T-cell (primary cell): ENCODE measurements at places on chromosomes 6 and 20. TPM values are rescaled to one million over a fixed set of nuclear protein-coding genes. Genes with fewer than 3 reads are reported as not detected.

GRCh38 chr6:90297115-90297866 is 648 bp upstream of the BACH2 start:
- H3K4me3 ChIP-seq, result peak overlapping the region; percentile 64
- H3K27me3 ChIP-seq, result peaks cover 8% of the 10 kb centered on the region
- H3K27ac ChIP-seq, result peak overlapping the region; percentile 68
- no peak for DNase-seq
- H3K4me1 ChIP-seq, result peaks cover 10% of the 10 kb centered on the region

DNA sequence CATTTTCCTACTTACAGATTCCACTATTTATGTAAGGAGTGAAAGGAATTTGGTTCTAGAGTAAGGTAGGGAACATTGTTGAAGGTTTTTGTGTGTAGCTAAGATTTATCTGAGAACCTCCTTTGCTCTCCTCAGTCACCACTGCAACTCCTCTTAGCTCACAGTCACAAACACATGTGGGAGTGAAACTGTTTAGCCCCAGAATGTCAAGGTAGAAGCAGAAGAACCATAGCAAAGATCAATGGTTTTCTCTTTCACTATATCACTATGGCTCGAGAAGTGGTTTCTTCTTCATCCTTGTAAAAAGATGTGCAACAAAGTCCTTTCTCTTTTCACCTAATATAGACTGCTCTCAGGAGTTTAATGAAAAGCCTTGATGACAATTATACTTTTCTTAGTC is 6.5 kb upstream of the DEFB112 start:
- DNase-seq, result no peak

- no peak for DNase-seq
- H3K4me1 ChIP-seq, result no peaks in the 10 kb centered on the region
- no peaks in the 10 kb centered on the region for H3K27me3 ChIP-seq
Measured at GRCh38 chr6:33029328-33030184, 20.2 kb upstream of the HLA-DOA start.

- H3K27me3 ChIP-seq, result no peaks in the 10 kb centered on the region
- H3K4me3 ChIP-seq, result no peak overlapping the region
- DNase-seq, result no peak
- no peak overlapping the region for H3K27ac ChIP-seq
- H3K36me3 ChIP-seq, result peaks cover 15% of the 10 kb centered on the region
- peaks cover 12% of the 10 kb centered on the region for H3K4me1 ChIP-seq
Measured at GRCh38 chr20:35306931-35307517, 14.8 kb upstream of the FAM83C start.

DNA sequence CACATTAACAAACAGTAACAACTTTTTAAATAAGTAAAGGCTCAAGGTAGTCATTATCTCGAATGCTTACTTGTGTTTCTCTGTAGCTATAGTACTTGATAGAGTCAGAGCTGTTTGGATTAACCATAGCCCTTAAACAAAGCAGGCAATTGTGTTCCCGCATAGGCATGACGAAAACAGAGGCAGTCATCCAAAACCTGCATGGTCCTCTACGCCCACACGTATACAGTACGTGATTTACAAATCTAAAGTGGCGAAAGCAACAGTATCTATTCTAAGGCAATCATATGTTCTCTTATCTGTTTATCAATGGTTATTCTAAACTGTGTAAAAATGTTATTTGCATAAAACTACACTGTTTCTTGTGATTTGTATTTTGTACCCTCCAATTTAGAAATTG is 31.8 kb downstream of the HFE start:
- no peak overlapping the region for H3K27ac ChIP-seq
- no peak for DNase-seq
- no peaks in the 10 kb centered on the region for H3K36me3 ChIP-seq
- H3K4me1 ChIP-seq, result peaks cover 16% of the 10 kb centered on the region
- H3K4me3 ChIP-seq, result no peak overlapping the region
- no peaks in the 10 kb centered on the region for H3K27me3 ChIP-seq

- peaks cover 9% of the 10 kb centered on the region for H3K27me3 ChIP-seq
- H3K27ac ChIP-seq, result no peak overlapping the region
- no peak for DNase-seq
- no peaks in the 10 kb centered on the region for H3K36me3 ChIP-seq
Measured at GRCh38 chr20:62066983-62067433, 1.3 kb upstream of the TAF4 start.

DNA sequence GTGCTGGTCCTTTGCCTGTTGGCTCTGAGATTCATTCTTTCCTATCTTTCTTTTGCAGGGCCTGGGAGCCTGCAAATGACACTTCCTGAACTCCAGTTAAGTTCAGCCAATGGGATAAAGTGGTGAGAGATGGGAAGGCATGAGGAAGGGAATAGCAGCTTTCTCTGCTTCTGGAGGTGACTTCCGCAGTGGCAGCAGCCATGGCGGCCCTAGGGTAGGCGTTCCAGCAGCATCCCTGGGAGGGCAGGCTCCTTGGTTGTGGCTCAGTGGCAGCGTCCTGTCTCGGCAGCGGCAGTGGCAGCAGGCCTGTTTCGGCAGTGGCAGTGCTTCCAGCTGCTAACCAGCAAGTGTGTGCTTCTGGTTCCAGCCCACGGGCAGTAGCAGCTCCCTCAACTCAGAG is 7.3 kb upstream of the MDFI start:
- H3K4me3 ChIP-seq, result no peak overlapping the region
- DNase-seq, result no peak
- peaks cover 28% of the 10 kb centered on the region for H3K27me3 ChIP-seq
- no peaks in the 10 kb centered on the region for H3K4me1 ChIP-seq

DNA sequence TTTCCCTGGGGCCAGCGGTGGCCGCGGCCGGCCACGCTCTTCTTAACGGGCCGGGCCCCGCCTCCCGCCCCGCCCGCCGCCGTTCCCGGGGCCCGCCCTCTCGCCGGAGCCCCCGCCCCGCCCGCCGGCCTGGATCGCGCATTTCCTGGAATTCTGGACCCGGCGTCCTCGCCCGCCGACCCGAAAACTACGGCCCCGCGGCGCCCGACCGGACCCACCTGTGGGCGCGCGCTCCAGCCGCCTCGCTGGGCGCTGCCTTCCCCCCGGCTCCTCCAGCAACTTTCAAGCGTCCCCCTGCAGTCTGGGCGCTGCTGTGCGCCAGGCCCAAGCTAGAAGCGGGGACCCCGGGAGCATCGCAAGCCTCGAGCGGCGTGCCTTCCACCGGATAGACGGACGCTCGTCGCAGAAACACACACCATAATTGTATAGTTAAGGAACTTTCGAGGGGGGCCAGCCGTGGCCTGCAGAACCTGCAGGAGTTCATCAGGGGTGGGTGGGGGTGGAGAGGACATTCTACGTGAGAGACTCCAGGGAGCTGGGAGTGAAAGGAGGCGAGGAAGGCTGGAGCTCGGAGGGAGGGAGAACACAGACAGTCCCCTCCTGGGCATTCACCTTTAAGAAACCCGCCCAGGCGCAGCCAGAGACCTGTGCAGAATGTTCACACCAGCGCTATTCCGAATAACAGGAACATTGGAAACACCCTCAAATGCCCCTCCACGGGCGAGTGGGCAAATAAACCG is at the start of gene ADA:
Gene ADA, minus strand, starts transcription at position 16 of the 740 bp plus-strand sequence. CDS start 92 bp downstream, outside the sequence.
- H3K36me3 ChIP-seq, result no peaks in the 10 kb centered on the region
- H3K4me3 ChIP-seq, result peak within 1 kb of the TSS; percentile 74
- DNase-seq, result peak; percentile 66
- H3K4me1 ChIP-seq, result peaks cover 52% of the 10 kb centered on the region
- no peaks in the 10 kb centered on the region for H3K27me3 ChIP-seq

DNA sequence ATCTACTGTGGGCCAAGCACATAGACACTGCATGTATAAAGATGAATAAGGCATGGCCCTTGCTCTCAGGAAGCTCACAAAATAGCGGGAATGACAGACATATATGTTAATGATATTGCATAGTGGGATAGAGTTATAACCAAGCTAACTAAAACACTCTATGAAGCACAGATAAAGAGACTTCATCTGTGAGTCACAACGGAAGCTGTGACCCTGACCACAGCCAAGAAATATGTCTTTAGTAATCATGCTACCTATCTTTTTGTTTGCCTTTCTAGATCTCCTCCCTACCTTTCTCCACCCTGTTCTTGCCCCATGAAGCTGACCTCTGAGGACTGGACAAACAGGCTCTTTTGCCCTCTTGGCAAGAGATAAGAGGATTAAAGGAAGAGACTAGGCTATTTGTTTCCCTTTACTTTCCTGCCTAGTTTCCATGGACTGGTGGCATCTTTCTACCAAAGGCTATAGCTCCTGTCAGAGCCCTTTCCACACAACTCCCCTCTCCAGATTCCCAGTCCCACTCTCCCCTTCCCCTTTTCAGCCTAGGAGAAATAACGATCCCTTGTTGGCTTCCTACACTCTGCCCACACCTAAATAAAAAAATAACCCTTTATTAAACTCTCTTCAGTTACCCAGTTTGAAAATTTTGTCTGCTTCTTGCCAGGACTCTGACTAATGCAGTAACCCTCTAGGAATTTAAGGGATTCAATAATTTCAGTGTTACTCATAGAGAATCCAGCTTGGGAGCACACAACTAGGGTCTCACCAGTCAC is 504.9 kb upstream of the MARCKS start:
- H3K4me1 ChIP-seq, result no peaks in the 10 kb centered on the region
- no peaks in the 10 kb centered on the region for H3K27me3 ChIP-seq
- H3K36me3 ChIP-seq, result no peaks in the 10 kb centered on the region
- H3K4me3 ChIP-seq, result no peak overlapping the region
- no peak for DNase-seq
- no peak overlapping the region for H3K27ac ChIP-seq

- no peak overlapping the region for H3K4me3 ChIP-seq
- no peaks in the 10 kb centered on the region for H3K4me1 ChIP-seq
- H3K27ac ChIP-seq, result no peak overlapping the region
- no peak for DNase-seq
- no peaks in the 10 kb centered on the region for H3K36me3 ChIP-seq
Measured at GRCh38 chr20:58787211-58788005, 63.3 kb downstream of the GNAS-AS1 start.

DNA sequence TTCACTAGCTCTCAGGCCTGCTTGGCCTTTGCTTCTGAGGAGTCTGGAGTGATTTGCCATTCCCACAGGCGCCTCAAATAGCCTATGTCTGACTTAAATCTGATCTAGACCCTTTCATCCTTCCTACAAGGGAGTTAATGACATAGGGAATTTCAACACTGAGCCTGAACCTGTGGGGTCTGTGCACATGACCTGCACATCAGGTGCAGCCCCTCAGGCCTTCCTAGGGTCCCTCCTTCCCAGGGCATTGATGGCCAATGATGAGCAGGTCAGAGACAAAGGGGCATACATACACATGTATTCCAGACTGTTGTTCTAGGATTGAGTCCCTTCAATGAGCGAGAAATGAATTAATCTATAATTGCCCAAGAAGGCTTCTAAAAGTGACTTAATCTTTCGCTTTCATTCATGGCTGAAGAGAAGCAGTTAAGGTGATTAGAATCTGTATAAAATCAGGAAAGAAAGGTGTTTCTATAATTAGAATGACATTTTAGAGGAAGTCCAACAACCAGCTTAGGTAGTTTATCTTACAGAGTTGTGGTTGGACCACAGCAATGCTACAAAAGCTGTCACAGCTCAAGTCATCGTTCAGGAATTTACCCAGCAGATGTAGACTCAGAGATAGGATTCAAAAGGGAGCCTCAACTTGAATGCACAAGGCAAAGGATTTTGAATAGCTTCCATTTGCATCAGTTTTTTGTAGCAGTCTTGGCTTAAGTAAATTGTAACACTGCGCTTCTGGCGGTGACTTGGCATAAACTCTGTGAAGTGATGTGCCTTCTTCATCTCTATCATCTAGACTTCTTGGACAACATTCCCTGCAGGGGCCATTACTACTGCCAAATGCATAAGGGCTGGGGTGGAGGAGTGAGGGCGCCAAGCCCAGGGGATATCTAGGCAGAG is 27.0 kb upstream of the TBC1D7 start:
- no peak for DNase-seq
- H3K36me3 ChIP-seq, result no peaks in the 10 kb centered on the region
- H3K4me1 ChIP-seq, result peaks cover 30% of the 10 kb centered on the region
- H3K27me3 ChIP-seq, result no peaks in the 10 kb centered on the region

DNA sequence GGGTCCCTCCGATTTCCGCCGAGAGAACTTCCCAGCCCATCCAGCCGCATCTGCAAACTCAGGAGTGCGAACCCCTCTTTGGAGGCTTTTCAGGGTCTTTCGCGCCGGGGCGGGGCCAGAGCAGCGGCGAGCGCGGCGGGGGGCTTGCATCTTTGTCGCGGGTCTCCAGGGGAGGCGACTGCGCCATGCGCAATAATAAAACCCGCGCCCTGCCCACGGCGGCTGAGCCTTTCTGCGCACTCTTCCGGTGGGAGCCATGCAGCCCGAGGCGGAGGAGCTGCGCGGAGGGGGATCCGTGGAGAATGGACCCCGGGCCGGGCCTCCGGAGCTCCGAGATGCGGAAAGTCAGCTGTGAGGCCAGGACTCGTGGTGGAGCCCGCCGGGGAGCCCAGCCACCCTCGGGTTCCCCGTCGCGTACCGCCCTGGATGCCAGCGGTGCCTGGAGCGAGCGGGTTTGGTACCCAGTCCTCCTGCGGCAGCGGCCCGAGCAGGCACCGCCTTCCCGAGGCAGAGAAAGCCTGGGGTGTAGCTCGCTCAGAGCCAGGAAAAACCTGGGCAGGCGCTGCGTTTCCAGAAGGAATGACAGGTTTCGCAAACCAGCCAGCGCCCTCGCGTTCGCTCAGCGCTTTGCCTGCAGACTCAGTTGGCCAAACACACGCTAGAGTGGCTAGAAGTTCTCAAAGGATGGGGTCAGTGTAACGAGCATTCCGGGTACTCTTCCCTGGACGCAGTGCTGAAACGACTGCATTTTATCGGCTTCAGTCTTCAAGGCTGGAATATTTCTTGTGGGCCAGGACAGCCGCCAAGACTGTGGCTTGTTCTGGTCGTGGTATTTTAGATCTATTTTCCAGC is 1.2 kb downstream of the AKAP12 start:
- no peaks in the 10 kb centered on the region for H3K4me1 ChIP-seq
- no peak overlapping the region for H3K27ac ChIP-seq
- no peak for DNase-seq
- no peak overlapping the region for H3K4me3 ChIP-seq
- H3K27me3 ChIP-seq, result peaks cover 10% of the 10 kb centered on the region
- no peaks in the 10 kb centered on the region for H3K36me3 ChIP-seq

- H3K4me1 ChIP-seq, result no peaks in the 10 kb centered on the region
- DNase-seq, result no peak
Measured at GRCh38 chr6:155778336-155778735, 322.7 kb upstream of the NOX3 start.

DNA sequence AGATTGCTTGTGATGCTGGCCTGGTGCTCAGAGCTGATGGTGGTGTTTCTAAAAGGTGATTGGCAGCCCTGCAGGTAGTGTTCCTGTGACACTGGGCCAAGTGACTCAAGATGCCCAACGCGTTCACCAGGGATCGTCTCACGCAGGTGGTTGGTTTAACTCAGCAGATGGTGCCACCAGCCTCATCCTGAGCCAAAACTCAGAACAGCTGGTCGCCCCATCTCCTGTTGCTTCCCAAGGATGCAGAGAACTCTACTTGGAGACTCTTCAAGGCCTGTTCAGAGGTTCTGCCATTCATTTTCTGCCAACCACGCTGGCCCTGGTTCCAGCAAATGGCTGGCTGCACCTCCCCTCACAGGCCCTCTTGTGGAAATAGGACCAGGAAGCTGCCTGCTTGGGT is 394.4 kb downstream of the CDH26 start:
- no peak overlapping the region for H3K4me3 ChIP-seq
- no peaks in the 10 kb centered on the region for H3K27me3 ChIP-seq
- H3K36me3 ChIP-seq, result no peaks in the 10 kb centered on the region
- no peak overlapping the region for H3K27ac ChIP-seq
- H3K4me1 ChIP-seq, result no peaks in the 10 kb centered on the region
- no peak for DNase-seq

Gene MBOAT1
- total RNA-seq, result 9.6 TPM

Gene C6orf52
- not detected for total RNA-seq

Gene DNAAF9
- total RNA-seq, result 4.9 TPM

Gene FERMT1
- 0.20 TPM for total RNA-seq

Gene OPRM1
- total RNA-seq, result not detected

Gene C4A
- total RNA-seq, result 6.1 TPM

Gene CDKAL1
- total RNA-seq, result 29.9 TPM

Gene SLC22A16
- total RNA-seq, result not detected
